ENCODE measurements at places on chromosomes 12 and 14.

DNA sequence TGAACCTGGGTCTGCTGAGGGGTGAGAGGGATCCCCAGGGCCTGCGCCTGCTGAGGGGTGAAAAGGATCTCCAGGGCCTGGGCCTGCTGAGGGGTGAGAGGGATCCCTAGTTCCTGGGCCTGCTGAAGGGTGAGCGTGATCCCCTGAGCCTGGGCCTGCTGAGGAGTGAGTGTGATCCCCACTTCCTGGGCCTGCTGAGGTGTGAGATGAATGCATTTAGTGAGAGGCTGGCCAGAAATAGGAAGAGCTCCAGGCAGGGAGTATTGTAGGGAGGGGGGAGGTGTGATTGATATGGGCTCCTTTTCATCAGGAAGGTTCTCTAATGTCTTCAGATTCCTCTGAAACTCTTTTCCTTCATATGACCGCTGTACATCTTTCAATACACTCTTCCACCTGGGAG, 43.0 kb downstream of the FAM186A start:
- DNase-seq = no peak

GRCh38 chr12:99435095-99435791, 212.3 kb upstream of the GARIN6 start:
- DNase-seq = no peak

- no peak for DNase-seq
Measured at GRCh38 chr12:50186681-50187080, 19.5 kb upstream of the CERS5 start.

DNA sequence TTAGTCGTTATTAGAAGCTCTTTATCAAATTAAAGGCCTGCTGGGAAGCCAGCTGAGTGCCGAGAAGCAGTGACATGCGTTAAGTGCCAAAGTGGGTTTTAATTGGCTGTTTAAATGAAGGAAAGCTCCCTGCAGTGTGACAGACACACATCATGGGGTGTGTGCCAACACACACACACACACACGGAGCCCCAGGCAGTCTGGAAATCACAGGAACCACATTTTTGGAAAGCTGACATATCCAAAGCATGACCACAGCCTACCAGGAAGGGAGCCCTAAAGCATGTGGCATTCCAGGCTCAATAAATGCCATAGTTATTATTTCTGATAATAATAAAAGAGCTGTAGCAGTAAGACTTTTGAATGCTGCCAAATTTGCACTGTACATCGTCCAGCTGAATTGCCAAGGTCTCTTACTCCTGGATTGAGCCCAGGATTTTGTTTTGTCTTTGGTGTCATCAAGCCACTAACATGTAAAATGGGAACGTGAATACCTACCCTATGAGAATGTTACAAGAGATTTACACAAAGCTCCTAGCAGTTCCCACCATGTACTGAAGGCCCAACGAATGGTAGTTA, 135.1 kb downstream of the TMEM30B start:
- no peak for DNase-seq

DNA sequence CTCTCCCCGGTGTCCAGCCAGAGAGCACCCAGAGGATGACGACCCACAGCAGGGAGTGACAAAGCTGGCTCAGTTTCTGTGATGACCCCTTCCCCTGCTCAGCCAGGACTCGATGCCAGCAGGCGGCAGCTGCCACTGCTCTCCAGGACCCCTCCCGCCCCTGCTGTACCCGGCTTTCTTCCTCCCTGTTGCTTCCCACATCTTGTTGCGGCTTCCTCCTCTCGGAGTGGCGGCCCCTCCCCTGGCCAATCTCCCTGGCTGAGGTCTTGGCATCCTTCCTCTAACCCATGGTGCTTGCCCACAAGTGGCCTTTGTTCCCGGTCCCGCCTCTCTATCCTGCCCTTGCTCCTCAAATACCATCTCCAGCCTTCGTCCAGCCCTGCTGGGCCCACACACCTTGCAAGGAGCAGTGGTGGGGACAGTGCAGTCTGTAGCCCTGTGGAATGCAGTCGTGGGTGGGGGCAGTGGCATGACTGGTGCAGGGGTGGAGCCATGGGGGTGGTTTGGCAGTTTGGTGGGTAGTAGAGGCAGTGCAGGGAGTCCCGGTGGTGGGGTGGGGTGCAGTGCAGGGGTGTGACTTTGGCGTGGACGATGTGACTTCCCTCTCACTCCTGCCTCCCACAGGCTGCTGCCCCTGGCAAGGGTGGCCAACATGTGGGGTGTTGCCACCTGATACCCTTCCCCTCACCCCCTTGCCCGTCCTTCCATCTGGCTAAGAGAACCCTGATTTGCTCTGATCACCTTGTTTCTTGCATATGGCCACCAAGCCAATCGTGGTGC, 16.3 kb upstream of the BEGAIN start:
- no peak for DNase-seq

- no peak for DNase-seq
Measured at GRCh38 chr12:120039711-120040110, 50.7 kb downstream of the BICDL1 start.

All from CD4-positive, alpha-beta T cell treated with Interleukin-4 for 1 hour (primary cell).